ENCODE measurements at places on chromosomes 6 and 20.

- no peak overlapping the region for H3K4me3 ChIP-seq
- peaks cover 2% of the 10 kb centered on the region for H3K27me3 ChIP-seq
- no peak overlapping the region for H3K27ac ChIP-seq
- H3K4me1 ChIP-seq = peaks cover 8% of the 10 kb centered on the region
- no peaks in the 10 kb centered on the region for H3K36me3 ChIP-seq
These were observed 5.1 kb downstream of the UBE2C start for GRCh38 chr20:45817376-45818194.

DNA sequence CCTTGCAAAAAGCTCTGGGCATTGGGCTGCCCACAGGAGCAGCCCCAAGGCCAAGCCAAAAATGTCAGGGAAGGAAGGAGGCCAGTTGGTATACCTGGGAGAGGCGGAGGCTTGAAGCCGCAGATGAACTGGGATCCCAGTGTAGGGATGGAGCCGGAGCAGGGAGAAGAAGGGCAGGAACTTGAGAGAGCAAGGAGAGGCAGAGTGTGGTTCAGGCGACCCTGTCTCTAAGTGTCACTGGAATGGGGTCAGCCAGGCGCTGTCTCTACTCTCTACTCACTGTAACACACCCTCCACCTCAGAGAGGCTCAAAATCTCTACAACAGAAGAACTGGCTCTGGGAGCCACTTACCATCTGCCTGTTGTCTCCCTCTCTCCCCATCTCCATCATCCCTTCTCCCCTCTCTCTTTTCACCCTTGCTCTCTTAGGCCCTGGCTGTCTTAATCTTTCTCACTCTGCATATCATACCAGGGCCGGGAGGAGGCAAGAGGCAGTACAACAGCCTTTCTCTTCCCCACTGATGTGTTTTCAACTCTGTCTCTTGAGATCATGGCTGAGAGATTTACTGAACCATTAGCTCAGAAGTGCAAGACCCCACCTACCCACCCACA, 93.3 kb downstream of the CRYBG1 start:
- H3K27me3 ChIP-seq = no peaks in the 10 kb centered on the region
- no peak overlapping the region for H3K4me3 ChIP-seq
- H3K27ac ChIP-seq = no peak overlapping the region

DNA sequence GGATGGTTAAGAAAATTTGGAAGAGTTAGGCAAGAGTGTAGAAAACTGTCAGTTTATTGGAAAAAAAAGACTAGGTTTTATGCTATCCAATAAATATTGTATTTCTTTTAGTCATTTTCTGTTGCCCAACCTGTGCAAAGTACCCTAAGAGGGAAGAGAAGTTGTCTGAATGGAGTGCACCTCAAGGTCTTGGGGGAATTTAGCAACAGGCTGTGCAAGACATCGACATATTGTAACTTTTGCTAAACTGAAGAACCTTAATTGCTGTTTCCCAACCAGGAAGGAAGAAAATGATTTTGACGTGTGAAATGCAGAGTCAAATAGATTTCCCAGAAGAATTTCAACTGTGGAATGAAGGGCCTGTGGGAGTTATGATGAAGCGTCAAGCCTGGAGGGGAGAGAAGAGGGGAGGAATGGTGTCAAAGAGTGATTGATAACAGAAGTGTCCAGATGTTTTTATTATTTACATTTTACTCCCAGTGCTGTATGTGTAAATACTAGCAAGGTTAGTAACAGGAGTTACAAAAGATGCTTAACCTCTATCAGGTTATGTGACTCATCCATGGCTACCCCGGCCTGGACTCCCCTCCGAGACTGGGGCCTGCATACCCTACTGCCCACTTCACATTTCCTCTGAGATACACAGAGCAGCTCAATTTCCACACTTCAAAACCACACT, 246.8 kb downstream of the MYLK4 start:
- H3K36me3 ChIP-seq = no peaks in the 10 kb centered on the region
- H3K27me3 ChIP-seq = peaks cover 3% of the 10 kb centered on the region
- DNase-seq = no peak
- H3K4me1 ChIP-seq = no peaks in the 10 kb centered on the region
- no peak overlapping the region for H3K4me3 ChIP-seq

DNA sequence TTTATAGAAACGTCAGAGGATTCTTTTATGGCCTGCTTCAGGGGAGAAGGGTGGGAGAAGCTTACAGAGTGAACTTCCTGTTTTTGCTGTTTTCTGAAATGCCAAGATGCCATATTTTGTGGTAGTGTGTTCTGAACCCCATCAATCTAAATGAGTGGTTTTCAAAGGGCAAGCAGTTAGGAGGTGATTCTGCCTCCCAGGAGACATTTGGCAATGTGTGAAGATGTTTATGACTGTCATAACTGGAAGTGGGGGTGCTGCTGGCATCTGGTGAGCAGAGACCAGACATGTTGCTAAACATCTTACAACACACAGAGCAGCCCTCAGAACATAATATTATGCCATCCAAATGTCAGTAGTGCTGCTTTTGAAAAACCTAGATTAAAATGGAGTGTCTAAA, 6.0 kb upstream of the PRL start:
- no peaks in the 10 kb centered on the region for H3K27me3 ChIP-seq
- no peak overlapping the region for H3K27ac ChIP-seq
- DNase-seq = no peak
- no peaks in the 10 kb centered on the region for H3K36me3 ChIP-seq

- DNase-seq = no peak
- H3K4me3 ChIP-seq = no peak overlapping the region
- H3K36me3 ChIP-seq = no peaks in the 10 kb centered on the region
- no peak overlapping the region for H3K27ac ChIP-seq
- H3K4me1 ChIP-seq = no peaks in the 10 kb centered on the region
- H3K27me3 ChIP-seq = no peaks in the 10 kb centered on the region
These were observed 178.7 kb downstream of the OTOR start for GRCh38 chr20:16926626-16927430.

DNA sequence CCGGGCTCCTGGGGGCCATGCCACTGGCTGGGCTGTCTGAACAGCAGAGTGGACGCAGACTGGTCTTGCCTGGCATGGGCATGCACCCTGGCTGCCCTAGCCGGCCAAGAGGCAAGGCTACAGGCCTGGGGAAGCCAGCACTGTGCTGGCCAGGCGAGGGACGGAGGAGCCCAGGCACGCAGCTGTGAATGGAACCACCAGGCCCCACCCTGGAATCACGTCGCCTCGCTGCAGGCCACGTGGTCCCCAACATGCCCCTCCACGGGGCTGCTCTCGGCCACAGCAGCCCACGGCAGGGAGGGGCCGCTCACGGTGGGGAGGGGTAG, 4.0 kb downstream of the UCKL1 start:
- H3K4me3 ChIP-seq = no peak overlapping the region
- H3K27me3 ChIP-seq = no peaks in the 10 kb centered on the region
- H3K36me3 ChIP-seq = no peaks in the 10 kb centered on the region
- no peak for DNase-seq
- peaks cover 80% of the 10 kb centered on the region for H3K4me1 ChIP-seq

- H3K27me3 ChIP-seq = no peaks in the 10 kb centered on the region
- H3K4me3 ChIP-seq = no peak overlapping the region
- no peaks in the 10 kb centered on the region for H3K36me3 ChIP-seq
- no peak for DNase-seq
- no peak overlapping the region for H3K27ac ChIP-seq
These were observed 275.5 kb downstream of the ZFAND3 start for GRCh38 chr6:38095054-38095453.

DNA sequence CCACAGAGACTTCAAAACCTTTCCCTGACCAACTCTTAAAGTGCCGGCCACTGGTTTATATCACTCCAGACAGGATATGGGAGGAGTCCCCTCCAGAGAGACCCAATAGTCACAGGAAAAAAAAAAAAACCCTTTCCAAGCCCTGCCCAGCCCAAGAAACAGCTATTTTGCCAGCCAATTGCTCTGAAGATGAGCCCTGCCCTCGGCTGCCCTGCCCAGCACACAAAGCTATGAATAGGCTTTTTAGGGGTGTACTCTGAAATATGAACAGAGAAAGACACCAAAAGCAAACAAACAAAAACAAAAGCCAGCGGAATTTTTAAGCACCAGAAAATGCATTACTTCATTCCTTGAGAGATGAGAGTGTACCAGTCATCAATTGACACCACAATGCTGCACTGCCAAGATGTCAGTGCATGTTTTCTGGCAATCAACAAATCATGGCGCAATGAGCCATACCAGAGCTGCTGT, 275.1 kb downstream of the C6orf118 start:
- H3K4me1 ChIP-seq = no peaks in the 10 kb centered on the region
- DNase-seq = no peak
- no peaks in the 10 kb centered on the region for H3K36me3 ChIP-seq
- H3K27me3 ChIP-seq = no peaks in the 10 kb centered on the region
- H3K27ac ChIP-seq = no peak overlapping the region
- H3K4me3 ChIP-seq = no peak overlapping the region

DNA sequence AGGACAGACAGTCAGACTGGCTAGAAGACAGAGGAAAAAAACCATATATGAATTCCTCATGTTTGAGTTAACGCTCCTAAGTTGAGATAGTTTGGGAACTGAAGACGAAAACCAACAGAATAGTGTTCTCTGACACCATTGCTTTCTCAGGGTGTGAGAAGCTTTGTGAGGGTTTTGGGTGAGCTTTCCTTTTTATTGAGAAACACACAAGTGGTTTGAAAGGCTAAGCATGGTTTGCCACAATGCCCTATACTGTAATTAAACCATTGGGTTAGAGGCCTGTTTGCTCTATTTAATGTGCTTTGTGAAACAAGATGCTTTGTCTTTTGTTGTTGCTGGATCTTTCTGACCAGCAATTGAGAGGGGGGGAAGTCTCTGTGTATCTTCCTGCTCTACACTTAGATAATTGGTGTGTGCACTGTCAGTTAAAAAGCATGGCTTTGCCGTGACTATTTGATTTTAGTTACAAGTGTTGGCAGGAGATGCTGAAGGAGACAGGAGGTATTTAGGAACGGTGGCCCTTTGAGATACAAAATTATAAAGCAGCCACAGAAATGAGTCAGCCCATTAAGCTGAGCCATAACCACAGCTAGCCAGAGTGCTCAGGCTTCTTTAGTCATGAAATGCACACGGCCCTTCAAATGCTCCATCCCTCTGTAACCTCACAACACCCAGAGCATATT, 273.0 kb upstream of the PREP start:
- DNase-seq = no peak
- H3K27me3 ChIP-seq = no peaks in the 10 kb centered on the region
- H3K4me3 ChIP-seq = no peak overlapping the region
- H3K4me1 ChIP-seq = no peaks in the 10 kb centered on the region

GRCh38 chr20:16842486-16843120, 94.4 kb downstream of the OTOR start:
- H3K27ac ChIP-seq = no peak overlapping the region
- H3K4me3 ChIP-seq = no peak overlapping the region
- no peaks in the 10 kb centered on the region for H3K36me3 ChIP-seq
- H3K27me3 ChIP-seq = no peaks in the 10 kb centered on the region

DNA sequence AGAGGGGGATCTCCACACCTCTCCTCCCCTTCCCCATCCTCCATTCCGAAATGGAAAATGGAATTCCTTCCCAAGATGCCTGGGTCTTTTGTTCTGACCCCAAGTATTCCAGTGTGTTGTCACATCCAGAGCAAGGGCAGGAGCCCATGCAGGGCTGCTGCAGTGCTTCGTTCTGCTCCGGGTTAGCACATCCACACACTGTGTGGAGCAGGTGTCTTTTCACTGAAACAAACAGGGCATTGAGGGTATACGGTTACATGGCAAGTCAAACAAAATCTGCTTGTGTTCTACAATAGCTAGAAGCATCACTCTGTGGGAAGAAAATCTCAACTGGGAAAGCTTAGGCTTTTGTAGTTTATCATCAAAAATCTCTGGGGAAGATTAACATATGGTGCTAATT, 56.9 kb downstream of the LYRM2 start:
- DNase-seq = no peak
- H3K36me3 ChIP-seq = no peaks in the 10 kb centered on the region
- no peaks in the 10 kb centered on the region for H3K4me1 ChIP-seq

DNA sequence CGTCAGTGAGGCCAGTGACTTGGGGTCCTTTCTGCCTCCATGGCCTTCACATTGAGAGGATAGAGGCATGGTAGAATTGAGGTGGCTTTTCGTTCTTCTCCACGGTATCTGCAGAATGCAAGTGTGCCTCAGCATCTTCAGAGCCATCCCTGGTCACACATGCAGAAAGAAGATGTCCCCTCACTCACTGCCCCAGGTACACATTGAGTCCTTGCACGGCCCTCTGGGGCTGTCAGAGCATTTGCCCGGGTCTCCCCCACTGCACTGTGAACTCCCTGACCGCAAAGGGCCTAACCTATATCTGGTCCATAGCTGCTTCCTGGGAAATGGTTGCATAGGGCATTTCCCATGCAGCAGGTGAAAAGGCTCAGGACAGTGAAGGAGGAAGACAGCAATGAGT, 115.7 kb downstream of the SCML4 start:
- no peak overlapping the region for H3K27ac ChIP-seq
- peaks cover 45% of the 10 kb centered on the region for H3K36me3 ChIP-seq
- DNase-seq = no peak
- no peak overlapping the region for H3K4me3 ChIP-seq
- H3K27me3 ChIP-seq = no peaks in the 10 kb centered on the region

- H3K36me3 ChIP-seq = no peaks in the 10 kb centered on the region
- no peaks in the 10 kb centered on the region for H3K4me1 ChIP-seq
- H3K27me3 ChIP-seq = no peaks in the 10 kb centered on the region
- H3K27ac ChIP-seq = no peak overlapping the region
These were observed 208.2 kb upstream of the RIN2 start for GRCh38 chr20:19549896-19550295.

GRCh38 chr6:158717341-158718330, 67.8 kb downstream of the SYTL3 start:
- H3K4me1 ChIP-seq = peaks cover 70% of the 10 kb centered on the region
- DNase-seq = no peak
- H3K27ac ChIP-seq = peak overlapping the region; percentile 73
- H3K27me3 ChIP-seq = no peaks in the 10 kb centered on the region
- H3K4me3 ChIP-seq = no peak overlapping the region

DNA sequence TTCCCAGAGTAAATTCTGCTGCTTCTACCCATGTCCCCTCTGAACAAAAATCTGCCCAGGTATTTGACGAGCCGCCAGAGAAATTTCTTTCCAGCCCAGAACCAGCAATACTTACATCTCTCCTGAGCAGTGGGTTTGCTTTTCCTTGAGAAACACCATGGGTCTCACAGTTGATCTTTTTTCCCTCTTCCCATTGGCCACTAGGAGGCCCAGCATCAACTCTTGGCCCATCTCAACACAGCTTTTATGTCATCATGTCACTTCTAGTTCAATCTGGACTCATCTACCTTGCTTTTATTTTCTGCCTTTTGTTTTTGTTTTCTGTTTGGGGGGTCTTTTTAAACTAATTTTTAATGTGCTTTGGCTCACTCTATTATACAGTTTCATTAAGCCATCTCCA, 18.8 kb downstream of the MAFB start:
- H3K4me3 ChIP-seq = no peak overlapping the region
- no peak for DNase-seq
- H3K27me3 ChIP-seq = peaks cover 2% of the 10 kb centered on the region
- H3K27ac ChIP-seq = no peak overlapping the region

GRCh38 chr6:83008626-83009025, 57.0 kb downstream of the UBE3D start:
- no peak for DNase-seq
- H3K27ac ChIP-seq = no peak overlapping the region
- no peak overlapping the region for H3K4me3 ChIP-seq
- no peaks in the 10 kb centered on the region for H3K27me3 ChIP-seq

Measured in CD4-positive, alpha-beta T cell (primary cell).